ENCODE measurements at places on chromosomes 5 and 9. TPM values are rescaled to one million over a fixed set of nuclear protein-coding genes. Genes with fewer than 3 reads are reported as not detected.

DNA sequence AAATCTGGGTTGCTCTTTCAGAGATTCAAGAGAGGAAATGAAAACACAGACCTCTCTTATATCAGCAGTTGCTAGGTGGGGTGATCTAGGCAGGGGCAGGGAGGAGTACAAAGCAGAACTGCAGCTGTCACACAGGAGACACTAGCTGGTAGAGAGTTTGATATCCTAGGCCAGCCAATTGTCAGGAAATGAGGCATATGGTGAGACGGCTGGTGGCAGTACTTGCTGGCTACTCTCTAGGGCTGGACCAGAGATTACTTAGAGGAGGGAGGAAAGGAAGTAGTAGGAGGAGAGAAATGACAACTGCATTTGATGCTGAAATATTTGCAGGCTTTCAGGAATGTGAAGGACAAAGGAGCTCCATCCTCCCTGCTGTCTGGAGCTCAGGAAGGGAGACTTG is 113.8 kb downstream of the TRIM32 start:
- DNase-seq = no peak

DNA sequence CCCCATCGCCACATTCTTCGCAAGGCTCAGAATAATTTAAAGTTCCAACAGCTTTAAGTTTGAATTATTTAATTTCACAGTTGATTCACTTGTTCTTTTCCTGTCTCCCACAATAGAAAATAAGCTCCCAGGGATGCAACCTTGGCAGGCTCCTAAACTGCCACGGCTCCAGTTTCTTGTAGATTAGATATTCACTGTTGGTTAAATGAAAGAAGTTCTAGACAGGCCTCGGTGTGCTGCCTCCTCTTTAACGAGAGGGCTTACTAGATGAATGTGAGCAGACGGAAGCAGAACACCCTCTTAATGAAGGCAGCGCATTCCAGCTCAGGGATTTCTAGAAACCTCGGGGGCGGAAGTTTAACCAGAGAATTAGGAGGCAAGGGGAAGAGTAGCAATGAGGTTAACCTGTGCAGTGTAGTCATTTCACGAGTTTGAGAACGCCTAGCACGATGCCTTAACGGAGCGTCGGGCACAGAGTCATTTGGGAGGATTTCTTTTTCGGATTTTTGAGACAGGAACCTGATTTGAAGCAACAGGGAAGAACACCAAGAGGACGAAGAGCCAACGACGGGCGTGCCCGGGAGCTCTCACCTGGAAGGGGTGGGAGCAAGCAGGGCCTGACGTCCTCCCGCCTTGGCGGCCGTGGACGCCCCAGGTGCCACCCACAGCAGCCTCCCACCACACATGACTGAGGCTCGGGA is 637 bp upstream of the SMC5 start:
- no peak for DNase-seq

DNA sequence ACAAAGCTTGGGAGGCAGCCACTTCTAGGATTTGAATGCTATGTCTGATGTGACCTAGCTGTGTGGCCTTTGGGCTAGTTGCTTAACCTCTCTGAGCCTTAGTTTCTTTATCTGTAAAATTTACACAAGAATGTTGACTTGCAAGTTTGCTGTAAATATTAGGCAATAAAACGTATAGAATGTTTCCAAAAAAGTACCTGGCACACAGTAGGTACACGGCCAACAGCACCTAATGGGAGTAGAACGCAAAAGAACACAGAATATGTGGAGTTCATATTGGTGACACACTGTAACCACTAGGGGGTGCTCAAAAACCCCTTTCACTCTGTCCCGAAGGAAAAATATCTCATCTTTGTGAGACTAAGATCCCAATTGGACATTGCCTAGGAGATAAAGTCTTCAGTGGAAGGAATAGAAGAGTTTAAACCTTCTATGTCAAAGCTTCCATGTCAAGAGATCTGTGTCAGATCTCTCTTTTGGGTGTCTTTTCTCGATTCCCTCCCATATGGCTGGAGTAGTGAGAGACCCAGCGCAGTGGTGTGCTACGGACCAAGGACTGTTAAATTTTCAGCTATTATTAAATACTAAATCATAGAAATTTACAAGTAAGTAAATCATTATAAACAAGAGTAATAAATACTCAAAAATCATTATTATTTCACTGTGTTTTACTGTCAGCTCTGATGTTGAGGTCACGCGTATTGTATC is 145.4 kb upstream of the RAD23B start:
- DNase-seq = peak; percentile 9

DNA sequence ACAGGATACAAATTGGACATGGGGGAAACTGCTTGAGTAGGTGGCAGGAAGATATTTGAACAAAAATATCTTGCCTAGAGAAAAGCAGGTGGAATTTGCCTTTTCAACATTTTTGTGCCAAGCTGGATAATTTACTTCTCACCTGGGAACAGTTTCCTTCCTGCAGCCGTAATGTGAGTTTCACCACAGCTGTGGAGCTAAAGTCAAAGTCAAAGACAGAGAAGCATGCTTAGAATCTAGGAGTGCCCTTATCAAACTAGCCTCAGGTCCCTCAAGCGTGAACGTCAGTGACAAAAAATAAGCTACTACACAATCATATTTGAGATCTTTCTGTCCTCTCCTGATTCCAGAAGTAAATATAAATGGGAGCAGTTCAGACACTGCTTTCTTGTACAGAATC is 588.9 kb downstream of the MAT2B start:
- DNase-seq = no peak

- no peak for DNase-seq
Measured at GRCh38 chr9:14312719-14313377, 1.1 kb downstream of the NFIB start.

DNA sequence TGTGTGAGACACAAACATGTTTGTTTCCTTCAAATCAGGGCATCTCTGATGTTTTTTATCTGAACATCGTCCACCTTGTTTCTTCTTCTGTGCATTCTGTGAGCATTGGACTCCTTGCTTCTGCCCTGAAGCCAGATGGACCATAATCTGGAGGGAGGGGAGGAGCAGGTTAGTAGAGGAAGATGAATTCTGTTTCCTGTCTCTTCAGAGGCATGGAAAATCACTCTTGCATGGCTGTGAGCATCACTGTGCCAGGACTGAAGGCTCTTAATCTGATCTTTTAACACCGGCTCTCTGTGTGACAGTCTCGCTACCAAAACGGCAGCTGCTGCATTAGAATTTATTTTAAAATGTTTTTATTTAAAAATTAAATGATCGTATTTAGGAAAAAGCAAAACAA is 43.3 kb downstream of the TLE4 start:
- no peak for DNase-seq

- DNase-seq = no peak
Measured at GRCh38 chr5:118637947-118638670, 350.2 kb downstream of the DTWD2 start.

- no peak for DNase-seq
Measured at GRCh38 chr5:80239680-80240367, 16.0 kb downstream of the SERINC5 start.

GRCh38 chr5:93800988-93801811 is 59.8 kb upstream of the POU5F2 start:
- DNase-seq = peak; percentile 46

DNA sequence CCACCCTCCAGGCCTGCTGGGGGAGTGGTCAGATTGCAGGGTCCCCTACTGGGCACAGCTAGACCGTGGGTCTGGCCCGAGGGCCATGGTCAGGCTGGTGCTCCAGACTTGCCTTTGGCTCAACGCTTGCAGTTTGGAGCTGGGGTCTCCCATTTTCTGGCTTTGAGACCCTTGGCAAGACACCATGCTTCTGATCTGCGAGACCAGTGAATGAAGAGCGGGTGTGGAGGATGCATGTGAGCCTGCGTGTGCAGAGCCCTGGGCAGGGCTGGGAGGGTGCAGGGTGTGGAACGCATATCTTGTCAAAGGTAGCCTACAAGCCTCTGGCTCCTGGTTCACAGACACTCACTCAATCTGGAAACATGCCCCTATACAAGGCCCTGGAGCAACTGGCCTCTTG is 6.1 kb upstream of the MRNIP start:
- DNase-seq = no peak

- DNase-seq = no peak
Measured at GRCh38 chr5:167905919-167906853, 385.3 kb upstream of the WWC1 start.

GRCh38 chr5:1830571-1831228 is 29.5 kb downstream of the NDUFS6 start:
- DNase-seq = no peak

DNA sequence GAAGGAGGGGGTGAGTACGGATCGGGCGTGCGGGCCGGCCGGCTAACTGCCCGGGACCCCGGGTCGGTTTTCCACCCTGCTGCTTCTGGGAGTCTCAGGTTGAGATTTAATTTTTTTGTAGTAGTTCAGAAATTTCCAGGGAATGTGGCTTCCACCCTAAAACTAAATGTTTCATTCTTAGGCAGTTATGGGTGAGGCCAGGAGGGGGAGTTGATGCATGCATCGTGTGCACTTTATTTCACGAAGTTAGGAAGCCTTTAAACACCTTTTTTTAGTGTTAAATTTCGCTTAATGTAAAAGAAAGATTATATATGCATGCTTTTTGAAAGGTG is 905 bp downstream of the CDK9 start:
- DNase-seq = no peak

DNA sequence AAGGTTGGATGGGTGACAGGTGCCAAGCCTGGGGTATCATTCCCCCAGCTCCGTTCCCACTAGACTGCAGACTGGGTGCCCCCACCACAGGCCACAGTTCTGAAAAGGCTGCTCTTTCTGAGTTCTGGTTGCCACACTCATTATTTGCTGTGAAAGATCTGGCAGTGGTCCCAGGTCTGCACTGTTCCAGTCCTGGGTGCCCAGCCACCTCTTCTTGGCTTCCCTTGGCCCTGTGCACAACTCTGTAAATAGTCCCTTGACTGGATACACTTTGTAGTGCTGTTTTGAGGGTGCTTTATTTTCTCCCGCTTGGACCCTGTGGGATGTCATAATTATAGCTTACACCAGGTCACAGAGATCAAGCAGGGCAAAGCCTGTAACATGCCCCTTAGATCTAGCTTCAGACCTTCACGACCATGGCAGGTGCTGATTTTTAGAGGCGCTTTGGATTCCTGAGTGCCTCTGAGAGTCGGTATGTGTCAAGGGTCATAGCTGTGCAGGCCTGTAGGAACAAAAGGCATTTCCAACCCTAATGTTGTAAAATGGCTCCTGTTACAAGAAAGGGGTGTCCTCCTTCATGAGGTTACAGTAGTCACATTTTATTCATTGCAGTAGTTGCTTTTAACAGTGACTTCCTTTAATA is 344.9 kb downstream of the ICE1 start:
- no peak for DNase-seq

GRCh38 chr5:161686881-161687280 is 1.4 kb downstream of the GABRA6 start:
- DNase-seq = no peak

DNA sequence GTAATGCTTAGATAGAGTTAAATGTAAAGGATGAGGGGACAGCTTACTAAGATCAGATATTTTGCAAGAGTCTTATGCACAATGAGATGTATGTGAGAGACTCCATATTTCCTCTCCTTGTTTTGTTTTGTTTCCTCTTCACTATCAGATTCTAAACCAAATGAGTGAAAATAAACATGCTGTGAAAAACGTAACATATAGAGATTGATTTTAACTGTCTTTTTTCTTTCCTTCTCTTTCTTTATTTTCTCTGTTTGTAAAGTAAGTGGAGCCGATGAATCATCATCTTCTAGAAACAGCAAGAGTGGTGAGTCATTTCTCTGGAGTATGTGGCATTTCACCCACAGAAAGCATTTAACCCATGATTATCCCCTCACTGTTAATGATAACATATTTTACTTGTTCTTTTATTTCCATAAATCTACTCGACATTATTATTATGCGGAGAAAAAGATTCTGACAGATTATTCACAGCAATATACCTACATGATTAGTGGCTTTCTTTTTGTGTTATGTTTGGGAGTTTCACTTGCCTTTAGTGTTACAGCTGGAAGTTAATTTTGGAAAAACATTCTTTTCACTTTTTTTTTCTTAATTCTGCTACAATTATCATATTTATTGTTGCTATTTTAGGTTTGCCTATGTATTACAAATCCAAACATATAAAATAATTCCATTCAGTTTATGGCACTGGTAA is 2.1 kb upstream of the ANXA1 start:
- DNase-seq = peak; percentile 42

DNA sequence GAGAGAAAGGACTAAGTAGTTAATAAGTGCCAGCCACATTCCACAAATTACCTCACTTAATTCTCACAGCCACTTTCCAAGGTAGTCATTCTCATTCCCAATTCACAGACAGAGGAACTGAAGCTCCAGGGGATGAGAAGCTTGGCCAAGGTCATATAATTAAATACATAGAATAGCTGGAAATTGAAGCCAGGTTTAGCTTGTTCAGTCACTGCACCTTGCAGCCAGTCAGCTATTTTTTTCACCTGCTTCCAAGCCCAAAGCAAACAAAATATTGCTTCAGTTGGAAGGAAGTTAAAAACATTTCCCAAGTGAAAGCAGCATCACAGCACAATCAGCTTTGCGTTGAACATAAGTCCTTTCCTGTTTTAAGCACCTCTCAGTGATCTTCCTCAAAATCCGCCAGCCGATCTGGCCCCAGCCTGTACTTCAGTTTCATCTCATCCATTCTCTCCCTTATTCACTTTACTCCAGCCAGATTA is 4.8 kb downstream of the ALDH1A1 start:
- DNase-seq = no peak

DNA sequence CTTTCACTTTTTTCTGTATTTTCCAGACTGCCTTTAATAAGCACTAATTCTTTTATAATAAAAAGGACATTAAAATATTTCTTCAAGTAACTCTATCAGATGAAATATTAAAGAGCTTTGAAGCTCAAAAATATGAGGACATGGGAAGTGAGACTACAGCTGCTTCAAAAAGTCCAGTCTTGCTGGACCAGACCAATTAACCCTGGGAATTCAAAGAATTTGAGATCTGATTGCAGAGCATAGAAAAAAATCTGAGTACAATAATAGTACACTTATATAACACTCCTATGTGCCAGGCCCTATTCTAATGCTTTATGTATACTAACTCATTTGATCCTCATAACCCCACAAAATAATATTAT is 9.8 kb downstream of the TMEM245 start:
- no peak for DNase-seq

The CAVIN4 gene
- total RNA-seq = 0.10 TPM

The IGIP gene
- total RNA-seq = 5.3 TPM

The SHC3 gene
- total RNA-seq = not detected

The TMOD1 gene
- total RNA-seq = 0.35 TPM

The S100Z gene
- 2.2 TPM for total RNA-seq

The FOXE1 gene
- total RNA-seq = not detected

The CDKN2AIPNL gene
- total RNA-seq = 24.1 TPM
